ENCODE measurements at places on chromosomes 3 and 15.

GRCh38 chr3:116040152-116040551, 405.1 kb downstream of the LSAMP start:
- no peak overlapping the region for H3K27ac ChIP-seq
- no peak for DNase-seq
- no peak overlapping the region for H3K4me3 ChIP-seq
- no peaks in the 10 kb centered on the region for H3K27me3 ChIP-seq
- H3K4me1 ChIP-seq: no peaks in the 10 kb centered on the region

GRCh38 chr15:92326236-92326635, 67.4 kb upstream of the ST8SIA2 start:
- no peak overlapping the region for H3K27ac ChIP-seq
- no peak for DNase-seq
- no peaks in the 10 kb centered on the region for H3K36me3 ChIP-seq
- H3K4me1 ChIP-seq: no peaks in the 10 kb centered on the region
- no peak overlapping the region for H3K4me3 ChIP-seq
- H3K27me3 ChIP-seq: no peaks in the 10 kb centered on the region

GRCh38 chr3:167031364-167032049, 348.6 kb downstream of the ZBBX start:
- H3K27ac ChIP-seq: no peak overlapping the region
- H3K4me1 ChIP-seq: no peaks in the 10 kb centered on the region
- H3K27me3 ChIP-seq: no peaks in the 10 kb centered on the region
- DNase-seq: no peak
- H3K36me3 ChIP-seq: no peaks in the 10 kb centered on the region
- H3K4me3 ChIP-seq: no peak overlapping the region

- no peaks in the 10 kb centered on the region for H3K36me3 ChIP-seq
- DNase-seq: no peak
- H3K27ac ChIP-seq: no peak overlapping the region
- H3K4me3 ChIP-seq: no peak overlapping the region
Observed at GRCh38 chr15:71396536-71397125, 281.4 kb downstream of the THSD4 start.

GRCh38 chr3:132486099-132486498, 68.8 kb downstream of the DNAJC13 start:
- H3K27me3 ChIP-seq: no peaks in the 10 kb centered on the region
- no peak for DNase-seq
- peaks cover 2% of the 10 kb centered on the region for H3K36me3 ChIP-seq
- no peaks in the 10 kb centered on the region for H3K4me1 ChIP-seq

DNA sequence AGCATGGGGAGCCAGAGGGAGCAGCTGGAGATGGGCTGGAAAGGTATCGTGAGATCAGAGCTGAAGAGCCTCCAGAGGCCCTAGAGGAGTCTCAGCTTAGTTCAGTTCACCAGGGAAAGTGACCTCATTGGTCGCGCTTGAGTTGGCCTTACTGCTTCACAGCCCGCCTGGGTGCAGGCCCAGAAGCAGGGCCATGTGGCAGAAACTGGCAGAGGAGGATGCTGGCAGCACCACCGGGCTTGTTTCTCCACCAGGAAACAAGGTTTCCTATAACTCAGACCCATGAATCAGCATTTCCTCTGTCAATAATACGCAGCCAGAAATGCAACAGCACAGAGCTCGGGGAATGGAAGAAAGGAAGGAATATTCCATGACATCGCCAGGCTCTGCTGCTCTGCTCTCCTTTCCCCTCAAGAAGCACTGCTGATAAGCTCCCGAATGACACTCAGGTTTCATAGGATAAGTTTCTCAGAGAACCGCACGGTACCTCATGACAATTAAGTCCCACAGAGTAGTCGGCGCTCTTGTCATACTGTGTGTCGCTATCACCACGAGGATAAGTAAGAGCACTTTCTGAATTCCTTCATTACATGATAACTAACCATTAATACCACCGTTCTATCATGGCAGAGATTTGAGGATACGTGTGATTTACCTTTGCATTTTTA, 147.1 kb upstream of the LPP start:
- no peak for DNase-seq
- no peaks in the 10 kb centered on the region for H3K27me3 ChIP-seq
- H3K27ac ChIP-seq: no peak overlapping the region
- no peak overlapping the region for H3K4me3 ChIP-seq
- no peaks in the 10 kb centered on the region for H3K36me3 ChIP-seq

DNA sequence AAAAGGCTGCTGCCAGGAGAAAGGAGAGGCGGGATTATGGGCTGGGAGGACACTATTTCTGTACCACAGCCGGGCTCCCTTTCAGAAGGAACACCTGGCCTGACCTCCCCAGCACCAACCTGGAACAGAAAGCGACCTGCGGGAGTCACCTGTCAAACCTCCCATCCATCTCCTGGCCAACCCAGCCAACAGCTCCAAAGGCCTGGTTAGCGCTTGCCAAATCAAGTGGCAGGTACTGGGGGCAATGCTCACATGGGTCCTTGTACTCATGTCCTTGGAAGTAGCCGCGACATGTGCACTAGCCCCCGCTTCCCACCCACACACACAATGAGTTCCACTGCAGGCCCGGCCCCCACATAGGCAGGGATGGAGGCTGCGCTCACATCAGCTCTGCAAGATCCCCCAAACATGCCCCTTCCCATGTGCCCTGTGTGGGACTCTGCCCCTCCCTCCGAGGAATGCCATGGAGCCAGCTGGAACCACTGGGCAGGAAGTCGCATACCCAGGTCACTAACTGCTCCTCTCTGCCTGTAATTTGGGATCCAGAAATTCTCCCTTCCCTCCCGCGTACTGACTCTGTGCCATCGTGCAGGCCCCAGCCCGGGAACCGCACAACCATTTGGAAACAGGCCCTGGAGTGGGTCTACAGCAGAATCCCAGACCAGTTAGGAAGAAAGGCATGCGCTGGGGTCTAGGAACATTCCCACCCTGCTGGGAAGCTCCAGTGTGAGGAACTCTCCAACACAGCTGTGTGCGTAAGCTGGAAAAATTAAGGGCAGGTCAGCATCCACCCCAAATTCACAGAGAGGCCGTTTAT, 98.9 kb downstream of the LRIG1 start:
- no peaks in the 10 kb centered on the region for H3K4me1 ChIP-seq
- H3K36me3 ChIP-seq: peaks cover 59% of the 10 kb centered on the region
- no peak overlapping the region for H3K27ac ChIP-seq
- H3K4me3 ChIP-seq: no peak overlapping the region
- no peaks in the 10 kb centered on the region for H3K27me3 ChIP-seq

GRCh38 chr3:54069961-54070360, 52.4 kb upstream of the CACNA2D3 start:
- H3K27ac ChIP-seq: no peak overlapping the region
- H3K27me3 ChIP-seq: peaks cover 15% of the 10 kb centered on the region
- H3K4me1 ChIP-seq: no peaks in the 10 kb centered on the region
- H3K4me3 ChIP-seq: no peak overlapping the region
- no peak for DNase-seq

DNA sequence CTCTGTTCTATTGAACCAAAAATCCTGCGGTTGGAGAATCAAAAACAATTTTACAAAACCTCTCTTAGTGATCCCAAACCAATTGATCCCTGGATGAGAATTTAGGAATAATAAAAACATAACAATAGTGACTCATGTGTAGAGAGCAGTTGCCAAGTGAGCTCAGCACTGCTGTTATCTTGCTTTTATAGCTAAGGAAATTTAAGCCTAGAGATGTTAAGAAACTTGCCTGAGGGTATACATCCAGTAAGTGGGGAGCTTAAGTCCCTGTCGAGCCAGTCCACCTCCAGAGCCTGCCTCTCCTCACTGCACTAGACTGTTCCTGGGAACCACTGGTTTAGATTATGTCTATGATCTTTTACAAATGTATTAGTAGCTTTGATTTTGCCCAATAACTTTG, 358.4 kb upstream of the LMCD1 start:
- H3K36me3 ChIP-seq: no peaks in the 10 kb centered on the region
- DNase-seq: no peak
- H3K27me3 ChIP-seq: no peaks in the 10 kb centered on the region
- no peak overlapping the region for H3K27ac ChIP-seq
- no peaks in the 10 kb centered on the region for H3K4me1 ChIP-seq
- H3K4me3 ChIP-seq: no peak overlapping the region

DNA sequence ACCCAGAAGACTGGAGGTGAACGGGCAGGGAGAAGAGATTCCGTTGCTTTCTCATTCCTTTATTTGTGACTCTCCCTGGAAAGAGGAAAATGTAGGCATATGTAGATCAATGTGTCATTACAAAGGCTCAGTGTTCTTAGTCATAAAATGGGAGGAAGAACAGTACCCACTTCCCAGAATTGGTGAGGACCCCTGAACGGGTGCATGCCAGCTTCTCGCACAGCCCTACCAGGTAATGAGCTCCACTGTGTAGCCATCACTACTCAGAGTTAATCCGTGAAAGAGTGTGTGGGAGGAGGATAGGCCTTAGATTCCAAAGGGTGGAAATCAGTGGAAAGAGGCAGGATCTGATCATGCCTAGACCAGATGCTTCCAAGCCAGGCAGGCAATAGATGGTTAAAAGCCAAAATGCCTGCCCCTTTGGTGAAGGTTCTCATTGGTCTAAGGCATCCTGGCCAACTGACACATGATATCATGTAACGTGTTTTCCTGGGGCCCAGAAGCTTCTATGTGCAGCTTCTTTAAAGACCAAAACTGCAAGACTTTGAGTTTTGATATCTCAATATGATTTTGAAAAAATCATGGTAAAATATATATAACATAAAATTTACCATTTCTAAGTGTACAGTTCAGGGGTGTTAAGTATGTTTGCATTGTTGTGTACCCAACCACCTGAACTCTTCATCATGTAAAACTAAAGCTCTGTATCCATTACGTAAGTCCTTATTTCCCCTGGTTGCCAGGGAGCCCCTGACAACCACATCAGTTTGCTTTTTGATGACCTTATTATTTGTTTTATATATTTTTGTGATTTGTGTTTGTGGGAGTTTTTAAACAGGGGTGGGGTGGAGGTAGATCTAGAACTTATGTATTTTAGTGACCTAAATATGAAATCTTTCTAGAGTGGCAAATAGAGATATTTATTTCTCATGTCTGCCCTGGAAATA, 402.2 kb upstream of the CFAP20DC start:
- H3K36me3 ChIP-seq: no peaks in the 10 kb centered on the region
- H3K27me3 ChIP-seq: no peaks in the 10 kb centered on the region
- H3K4me3 ChIP-seq: no peak overlapping the region
- H3K4me1 ChIP-seq: no peaks in the 10 kb centered on the region

DNA sequence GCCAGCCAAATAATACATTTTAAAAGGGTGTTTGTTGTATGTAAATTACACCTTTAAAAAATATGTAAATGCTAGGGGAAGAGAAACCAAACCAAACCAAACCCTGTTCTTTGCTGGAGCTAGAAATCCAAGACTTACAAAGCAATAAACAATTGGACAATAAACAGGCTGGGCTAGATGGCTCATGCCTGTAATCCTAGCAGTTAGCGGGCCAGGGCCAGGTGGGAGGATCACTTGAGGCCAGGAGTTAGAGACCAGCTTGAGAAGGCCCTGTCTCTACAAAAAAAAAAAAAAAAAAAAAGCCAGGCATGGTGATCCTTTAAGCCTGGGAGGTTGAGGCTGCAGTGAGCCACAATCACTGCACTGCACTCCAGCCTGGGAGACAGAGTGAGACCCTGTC, 12.5 kb downstream of the STOML1 start:
- no peak for DNase-seq
- no peak overlapping the region for H3K4me3 ChIP-seq
- H3K36me3 ChIP-seq: no peaks in the 10 kb centered on the region

Data from HepG2 (cell line).